NCI-H2171 (cell line): ENCODE measurements at places on chromosomes 11 and 22.

- no peak for DNase-seq
Measured at GRCh38 chr11:122727101-122727929, 71.8 kb downstream of the UBASH3B start.

DNA sequence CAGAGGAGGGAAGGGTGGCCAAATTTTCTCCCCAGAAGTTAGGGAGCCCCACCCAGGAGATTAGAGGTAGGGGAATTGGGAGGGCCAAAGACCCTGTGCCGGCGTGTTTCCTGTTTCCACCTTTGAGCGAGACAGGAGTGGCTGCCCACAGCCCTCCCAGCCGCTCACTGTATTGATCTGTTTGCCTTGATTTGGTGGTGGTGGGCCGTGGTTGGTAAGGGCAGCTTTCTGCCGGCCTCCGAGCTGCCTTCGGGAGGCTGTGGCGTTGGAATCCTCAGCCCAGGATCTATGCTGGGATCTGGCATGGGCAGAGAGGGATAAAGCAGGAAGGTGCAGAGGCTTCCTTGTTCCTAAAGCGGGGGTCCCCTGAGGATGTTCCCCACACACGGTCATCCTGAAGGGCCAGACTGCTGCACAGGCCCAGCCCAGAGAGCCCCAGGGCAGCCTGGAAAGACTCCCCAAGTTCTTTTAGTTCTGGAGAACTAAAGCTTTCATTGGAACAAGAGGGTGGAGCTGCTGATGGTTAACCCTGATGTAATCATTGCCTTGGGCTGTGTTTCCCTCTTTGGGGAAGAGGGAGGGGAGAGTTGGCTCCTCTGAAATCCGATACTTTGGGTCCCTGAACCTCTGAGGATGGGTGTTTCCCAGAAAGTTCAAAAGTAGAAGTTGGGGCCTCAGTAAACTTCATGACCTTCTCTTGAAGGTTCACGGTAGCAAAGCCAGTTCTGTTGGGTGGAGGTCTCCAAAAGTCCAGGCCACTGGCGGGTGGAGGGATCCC, 7.2 kb downstream of the FAM83F start:
- DNase-seq = no peak

GRCh38 chr22:28005513-28005912, 86.5 kb upstream of the PITPNB start:
- no peak for DNase-seq

- DNase-seq = no peak
Measured at GRCh38 chr22:49269371-49269770, 558.3 kb downstream of the BRD1 start.

DNA sequence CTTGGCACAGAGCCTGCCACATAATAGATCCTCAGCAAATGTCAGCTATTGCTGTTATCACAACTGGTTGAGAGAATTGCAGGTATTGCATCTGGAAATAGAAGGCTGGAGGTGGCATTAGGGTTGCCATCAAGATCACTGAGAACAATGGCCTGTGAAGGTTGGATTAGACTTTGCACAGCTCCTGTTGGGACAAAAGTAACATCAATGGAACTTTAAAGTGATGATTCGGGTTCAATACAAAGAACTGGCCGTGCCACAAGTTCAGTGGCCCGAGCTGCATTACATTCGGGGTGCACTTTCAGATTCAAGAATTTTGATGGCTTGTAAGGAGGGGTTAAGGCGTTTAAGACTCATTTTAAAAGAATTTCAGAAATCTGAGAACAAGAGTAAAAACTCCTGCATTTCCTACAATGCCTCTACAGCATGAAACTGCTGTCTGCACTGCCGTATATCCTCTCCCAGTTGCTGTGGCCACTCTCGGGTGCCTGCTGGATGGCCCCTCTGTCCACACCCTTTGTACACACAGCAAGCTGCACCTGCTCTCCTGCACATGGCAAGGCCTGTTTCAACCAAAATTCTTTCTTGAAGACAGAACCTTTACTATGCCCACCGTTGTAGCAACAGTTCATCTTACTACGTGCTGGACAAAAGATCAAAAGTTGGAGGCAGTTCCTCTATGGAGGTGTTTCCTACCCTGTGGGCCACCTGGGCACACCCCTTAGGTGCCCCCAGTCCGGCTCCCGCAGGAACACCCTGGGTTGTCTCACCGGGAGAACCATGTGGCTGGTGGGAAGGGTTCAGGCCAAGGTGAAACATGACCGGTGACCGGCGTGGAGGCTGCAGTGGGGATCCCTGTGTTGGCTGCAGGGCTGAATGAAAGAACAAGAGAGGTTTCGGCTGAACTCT, 17.5 kb upstream of the SHANK2 start:
- DNase-seq = no peak

- DNase-seq = no peak
Measured at GRCh38 chr11:13781153-13781552, 112.7 kb downstream of the FAR1 start.

GRCh38 chr11:125072218-125072960, 9.3 kb downstream of the SLC37A2 start:
- DNase-seq = no peak

DNA sequence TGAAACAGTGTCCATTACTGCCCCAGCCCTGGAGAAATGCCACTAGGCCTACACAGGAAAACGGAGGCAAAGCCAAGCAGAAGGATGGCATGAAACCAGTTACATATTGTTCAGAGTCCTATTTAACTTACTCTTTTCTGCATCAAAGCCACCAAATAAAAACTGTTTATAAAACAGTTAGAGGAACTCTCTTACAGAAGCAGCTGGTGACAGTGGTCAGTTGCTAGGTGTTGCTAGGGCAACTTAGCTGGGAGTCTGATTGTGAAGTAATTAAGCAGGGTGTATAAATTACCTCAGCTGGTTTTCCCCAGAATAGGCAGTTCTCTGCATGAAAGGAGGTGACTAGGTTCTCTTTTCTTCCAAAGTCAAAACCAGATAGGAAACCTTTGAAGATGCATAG, 115.6 kb upstream of the ZBED5 start:
- no peak for DNase-seq

GRCh38 chr22:28716686-28717085, 24.9 kb downstream of the CHEK2 start:
- DNase-seq = no peak

DNA sequence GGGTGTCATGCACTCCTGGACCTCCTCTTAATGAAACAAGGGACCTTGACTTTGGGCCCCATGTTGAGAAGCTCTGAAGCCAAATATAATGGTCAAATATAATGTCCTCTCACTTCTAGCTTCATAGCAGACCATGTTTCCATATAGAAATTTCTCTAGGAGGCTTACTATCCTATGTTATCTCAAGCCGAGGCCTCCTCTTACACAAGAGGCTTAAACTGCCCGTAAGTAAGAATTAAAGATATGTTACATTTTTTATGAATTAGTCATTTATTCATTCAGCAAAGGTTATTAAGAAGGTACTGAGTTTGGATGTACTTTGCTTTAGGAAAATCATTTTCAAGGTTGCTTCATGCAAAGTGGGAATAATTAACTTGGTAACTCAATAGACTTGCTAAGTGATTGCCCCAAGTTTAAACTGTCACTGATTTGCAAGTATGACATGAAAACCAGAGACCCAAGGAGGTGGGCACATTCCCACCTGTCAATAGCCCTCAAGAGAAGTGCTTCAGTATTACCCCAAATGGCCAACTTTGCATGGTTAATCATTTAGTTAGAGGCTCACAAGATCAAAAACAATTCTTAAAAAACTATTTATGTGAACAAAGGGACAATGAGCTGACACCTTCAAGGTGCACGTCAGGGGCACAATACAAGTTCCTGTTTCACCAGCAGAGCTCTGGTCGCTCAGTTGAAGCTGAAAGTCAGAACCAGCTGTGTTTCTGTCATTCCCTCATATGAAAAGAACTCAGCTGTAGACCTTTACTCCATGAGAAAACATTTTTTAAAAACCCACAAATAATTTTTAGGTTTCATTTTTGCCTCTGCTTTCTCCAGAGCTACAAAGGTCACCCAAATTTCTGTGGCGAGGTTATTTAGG, 20.9 kb downstream of the BDNF start:
- no peak for DNase-seq

- no peak for DNase-seq
Measured at GRCh38 chr11:19725379-19726079, 12.9 kb downstream of the NAV2 start.

DNA sequence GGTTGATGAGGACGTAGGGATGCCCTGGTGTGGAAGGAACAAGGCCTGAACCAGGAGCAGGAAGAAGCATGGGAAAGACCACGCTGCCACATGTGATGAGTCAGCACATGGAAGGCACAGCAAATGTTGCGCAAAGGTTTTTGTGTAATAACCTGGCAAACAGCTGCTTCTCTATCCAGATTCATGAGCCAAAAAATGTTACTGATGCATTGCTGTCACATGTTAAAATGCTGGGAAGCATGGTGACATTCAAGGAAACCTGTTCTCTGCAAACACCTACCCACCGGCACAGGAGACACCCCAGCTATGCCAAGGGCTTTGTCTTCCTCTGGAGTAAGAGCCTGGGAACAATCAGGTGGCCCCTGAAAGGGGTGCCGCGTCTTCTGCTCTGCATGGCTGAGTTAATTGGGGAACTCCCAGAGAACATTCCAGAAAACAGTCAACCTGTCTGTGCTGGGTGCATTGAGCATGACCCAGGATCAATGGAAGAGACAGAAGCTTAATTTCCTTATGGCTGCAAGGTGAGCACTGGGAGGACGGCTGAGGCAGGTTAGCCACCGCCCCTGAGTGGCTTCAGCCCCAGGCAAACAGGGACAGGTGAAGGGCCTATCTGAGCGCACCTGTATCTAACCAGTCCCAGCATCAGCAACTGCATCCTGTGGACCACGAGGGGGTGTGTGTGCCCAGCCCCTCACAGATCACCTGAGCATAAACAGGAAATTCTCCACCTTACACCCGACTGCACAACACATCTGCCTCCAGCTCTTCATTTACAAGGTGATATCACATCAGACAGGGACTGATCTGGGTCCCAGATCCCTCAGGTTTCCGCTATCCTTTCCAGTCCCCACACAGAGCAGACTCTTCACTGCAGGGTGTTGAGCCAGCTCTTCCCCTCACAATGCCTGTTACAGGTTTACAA, 108.4 kb downstream of the GGTLC2 start:
- no peak for DNase-seq

- no peak for DNase-seq
Measured at GRCh38 chr11:118672846-118673245, 6.6 kb downstream of the TREH start.

- no peak for DNase-seq
Measured at GRCh38 chr11:88012456-88012855, 162.8 kb downstream of the RAB38 start.

DNA sequence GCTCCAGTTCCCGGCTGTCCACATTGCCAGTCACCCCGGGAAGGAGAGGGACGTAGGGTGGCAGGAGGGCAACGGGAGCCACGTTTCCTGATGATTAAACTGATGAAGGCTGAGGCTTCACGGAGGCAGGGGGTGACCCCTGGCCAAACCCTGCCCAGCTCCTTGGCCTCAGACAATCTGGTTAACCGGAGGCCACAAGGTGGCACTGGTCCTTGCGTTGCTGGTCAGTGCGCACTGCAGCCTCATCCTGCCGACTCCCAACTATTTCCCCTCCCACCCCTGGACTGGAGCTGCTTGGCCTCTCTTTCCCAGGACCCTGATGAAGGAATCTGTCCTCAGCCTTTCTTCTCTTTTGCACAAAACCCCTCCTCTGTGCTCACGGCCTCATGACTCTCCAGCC, 75.3 kb downstream of the PDE2A start:
- DNase-seq = no peak

GRCh38 chr11:70604630-70605467, 206.5 kb downstream of the CTTN start:
- no peak for DNase-seq

DNA sequence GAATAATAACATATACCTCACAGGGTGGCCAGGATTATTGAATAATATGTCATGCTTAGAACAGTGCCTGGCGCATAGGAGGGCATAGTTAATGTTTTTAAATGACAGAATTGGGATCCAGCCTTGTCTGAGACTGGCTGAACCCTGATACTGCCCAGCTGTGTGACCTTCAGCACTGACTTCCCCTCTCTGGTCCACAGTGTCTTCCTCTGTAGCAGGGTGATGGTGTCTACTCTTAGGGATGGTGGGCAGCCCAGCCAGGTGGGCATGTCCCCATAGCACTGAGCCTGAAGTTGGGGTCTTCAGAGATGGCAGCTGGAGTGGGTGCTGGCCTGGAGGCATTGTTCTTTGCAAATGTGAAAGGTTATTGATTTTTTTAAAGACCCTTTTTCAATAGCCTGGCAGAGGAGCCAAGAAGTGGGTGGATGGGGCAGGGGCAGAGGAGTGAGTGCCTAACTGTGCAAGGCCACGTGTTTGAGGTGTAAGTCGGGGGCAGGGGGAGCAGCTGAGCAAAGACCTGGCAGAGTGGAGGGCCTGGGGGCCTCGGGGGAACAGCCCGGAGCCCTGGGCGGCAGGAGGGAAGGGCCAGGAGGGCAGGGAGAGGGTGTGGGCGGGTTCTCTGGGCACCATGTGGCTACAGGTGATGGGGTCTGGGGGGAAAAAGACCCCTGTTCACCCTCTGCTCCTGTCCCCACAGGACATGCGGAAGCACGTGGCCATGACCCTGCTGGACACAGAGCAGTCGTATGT, 29.8 kb upstream of the RELT start:
- no peak for DNase-seq

- DNase-seq = no peak
Measured at GRCh38 chr22:49362211-49362839, 465.3 kb downstream of the BRD1 start.

GRCh38 chr11:23124249-23124648, 264.0 kb upstream of the CCDC179 start:
- no peak for DNase-seq

DNA sequence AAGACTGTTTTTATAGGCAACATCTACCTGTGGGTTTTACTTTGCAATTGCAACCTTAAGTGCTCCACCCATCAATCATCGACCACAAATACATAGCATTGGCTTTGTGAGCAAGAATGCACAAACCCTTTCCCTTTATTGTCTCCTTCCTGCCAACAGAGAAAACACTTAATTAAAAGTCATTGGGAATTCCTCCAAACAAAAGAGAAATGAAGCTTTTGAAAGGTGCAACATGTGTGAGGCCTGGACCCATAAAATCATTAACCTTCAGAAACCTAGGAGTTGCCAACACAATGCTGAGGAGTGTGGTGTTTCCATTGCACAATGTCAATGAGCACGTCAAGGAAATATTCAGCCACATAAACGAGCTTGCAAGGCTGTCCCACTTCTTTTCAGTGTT, 223.2 kb downstream of the BLID start:
- DNase-seq = no peak

GRCh38 chr11:26028393-26028911, 303.5 kb upstream of the ANO3 start:
- no peak for DNase-seq

- no peak for DNase-seq
Measured at GRCh38 chr22:17190702-17191101, 28.5 kb downstream of the ADA2 start.
